AG10803 (cell line): ENCODE measurements at places on chromosomes 12 and 14.
A peak's percentile ranks its signal among the peaks of the same experiment; 100 is the strongest.

DNA sequence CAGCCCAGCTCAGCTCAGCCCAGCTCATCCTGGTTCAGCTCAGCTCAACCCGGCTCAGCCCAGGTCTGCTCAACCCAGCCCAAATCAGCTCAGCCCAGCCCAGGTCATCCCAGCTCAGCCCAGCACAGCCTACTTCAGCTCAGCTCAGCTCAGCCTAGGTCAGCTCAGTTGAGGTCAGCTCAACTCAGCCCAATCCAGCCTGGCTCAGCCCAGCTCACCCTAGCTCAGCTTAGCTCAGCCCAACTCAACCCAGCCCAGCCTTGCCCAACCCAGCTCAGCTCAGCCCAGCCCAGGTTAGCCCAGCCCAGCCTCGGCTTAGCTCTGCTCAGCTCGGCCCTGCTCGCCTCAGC lies 332.3 kb downstream of the TMEM121 start:
- DNase-seq: no peak

DNA sequence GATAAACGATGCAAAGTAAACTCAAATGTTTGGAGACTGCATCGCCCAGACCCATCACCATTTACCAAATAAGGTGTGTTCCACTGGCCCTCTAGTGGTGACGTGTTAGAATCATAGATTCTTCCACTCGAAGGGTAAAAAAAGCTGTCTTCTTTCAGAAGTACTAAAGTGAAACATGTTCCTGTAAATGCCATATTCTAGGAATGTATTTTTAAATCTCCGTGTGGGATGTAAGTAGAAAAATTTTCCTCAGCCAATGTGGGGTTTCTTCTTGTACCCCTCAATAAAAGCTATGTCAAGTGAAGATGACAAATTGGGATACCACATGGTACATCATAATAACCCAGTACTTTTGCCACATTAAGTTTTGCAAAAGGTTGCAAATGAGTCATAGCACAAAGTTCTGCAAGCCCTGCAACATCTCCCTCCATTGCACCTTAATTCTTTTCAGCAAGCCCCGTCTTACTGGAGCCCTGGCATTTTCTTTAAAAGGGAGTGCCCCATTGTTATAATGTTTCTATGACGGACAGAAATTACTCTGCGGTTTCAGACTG lies 100.8 kb downstream of the CCER1 start:
- peak; percentile 55 for DNase-seq

- no peak for DNase-seq
These were observed 84.9 kb upstream of the PDE3A start for GRCh38 chr12:20283482-20283881.

- no peak for DNase-seq
These were observed 60.6 kb downstream of the ARL6IP4 start for GRCh38 chr12:123041042-123041531.

DNA sequence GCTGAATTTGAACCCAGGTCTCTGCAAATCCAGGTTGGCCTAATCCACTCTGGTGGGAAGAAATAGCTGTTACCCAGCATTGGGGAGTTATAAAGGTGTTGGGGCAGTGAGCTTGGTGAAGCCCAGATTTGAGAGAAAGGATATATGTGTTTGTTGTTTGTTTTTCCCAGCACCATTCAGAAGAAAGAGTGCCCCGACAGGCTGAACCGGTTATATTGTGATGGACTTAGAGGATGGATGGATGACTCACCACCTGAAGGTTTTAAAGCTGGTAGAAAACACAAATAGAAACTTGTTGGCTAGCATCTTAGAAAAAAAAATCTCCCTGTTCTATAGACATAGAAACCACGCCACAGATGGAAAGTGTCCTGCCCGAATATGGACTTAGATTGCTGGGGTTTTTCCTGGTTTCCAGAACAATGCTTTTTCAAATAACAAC lies 404.6 kb downstream of the MED13L start:
- DNase-seq: no peak

- DNase-seq: no peak
These were observed 10.5 kb downstream of the HOMEZ start for GRCh38 chr14:23275412-23275811.

GRCh38 chr14:101992708-101993107 lies 28.3 kb downstream of the DYNC1H1 start:
- no peak for DNase-seq

GRCh38 chr14:77212943-77213678 lies 31.5 kb downstream of the TMEM63C start:
- no peak for DNase-seq

DNA sequence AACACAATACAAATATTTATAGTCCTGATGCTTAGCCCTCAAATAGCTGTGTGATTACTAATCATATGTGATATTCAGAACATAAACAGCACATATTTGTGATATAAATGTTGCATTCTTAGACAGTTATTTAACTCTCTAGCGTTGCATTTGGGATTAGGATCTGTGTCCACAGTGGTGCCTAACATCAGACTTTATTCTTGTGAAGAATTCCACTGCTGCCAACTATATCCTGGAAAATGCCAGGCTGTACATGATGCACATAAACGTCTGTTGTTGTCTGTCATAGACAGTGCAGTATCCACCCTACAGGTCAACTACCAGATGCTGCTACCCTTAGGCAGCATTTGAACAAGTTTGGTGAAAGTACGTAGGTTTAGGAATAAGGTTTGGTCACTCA lies 39.0 kb downstream of the SLC38A4 start:
- DNase-seq: peak; percentile 78

GRCh38 chr14:100710826-100711462 lies 15.7 kb upstream of the DLK1 start:
- no peak for DNase-seq

DNA sequence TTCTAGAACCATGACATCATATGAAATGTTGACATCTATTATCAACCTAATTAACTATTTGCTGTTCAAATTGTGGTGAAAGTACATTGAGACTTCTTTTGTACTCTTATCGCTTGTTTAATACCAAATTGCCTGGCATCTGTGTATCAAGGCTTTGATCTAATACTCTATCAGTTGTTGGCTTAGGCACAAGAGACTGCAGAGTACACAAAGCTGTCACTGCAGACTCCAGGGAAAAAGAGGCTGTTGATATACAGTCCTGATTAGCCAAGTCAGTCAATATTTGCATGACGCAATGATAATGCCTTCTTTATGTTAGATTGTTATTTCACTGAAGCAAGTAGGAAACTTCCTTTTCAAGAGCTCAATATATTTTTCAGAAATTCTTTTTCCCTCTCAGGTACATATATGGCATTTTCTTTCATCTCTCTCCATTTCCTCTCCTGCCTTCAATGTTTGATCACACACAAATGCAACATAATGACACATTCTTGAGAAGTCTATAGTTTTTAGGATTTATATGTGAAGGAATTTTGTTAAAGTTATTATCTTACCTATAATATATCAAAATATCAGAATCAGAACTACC lies 32.3 kb upstream of the PTCSC3 start:
- no peak for DNase-seq

- no peak for DNase-seq
These were observed 46.8 kb downstream of the EXOC5 start for GRCh38 chr14:57221931-57222330.

DNA sequence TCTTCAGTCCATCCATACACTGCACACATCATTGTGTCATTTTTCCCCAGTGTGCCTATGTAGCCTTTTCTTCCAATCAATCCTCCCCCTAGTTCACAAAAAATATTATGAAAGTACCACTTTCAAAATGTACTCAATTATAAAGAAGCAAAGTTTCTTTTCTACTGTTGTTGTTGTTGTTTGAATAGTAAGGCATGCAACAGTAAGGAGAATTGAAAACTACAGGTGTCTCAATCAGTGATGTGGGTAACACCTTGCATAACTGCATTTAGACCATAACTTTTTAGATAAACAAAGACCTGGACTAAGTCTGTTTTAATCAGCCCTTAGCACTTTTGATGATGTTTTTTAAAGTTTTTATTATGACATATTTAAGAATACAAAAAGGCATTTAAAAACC lies 104.4 kb downstream of the EML5 start:
- no peak for DNase-seq

DNA sequence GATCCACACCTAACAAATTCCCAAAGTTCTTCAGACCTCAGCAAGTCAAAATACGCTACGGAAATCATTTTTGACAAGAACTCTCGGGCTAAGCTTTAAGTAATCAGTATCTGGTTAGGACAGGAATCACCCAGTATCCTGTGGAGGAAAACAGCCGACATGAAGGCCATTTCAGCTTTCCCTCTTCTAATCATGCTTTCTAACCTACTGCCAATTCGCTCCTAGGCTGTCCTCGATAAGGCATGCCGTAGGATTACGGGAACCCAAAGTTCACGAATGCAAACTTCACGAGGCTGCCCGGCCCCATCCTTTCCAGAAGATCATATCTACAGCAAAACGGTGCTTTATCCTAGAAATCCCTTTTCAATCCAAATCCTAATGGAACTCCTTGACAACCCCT lies 81.8 kb upstream of the PTPRB start:
- DNase-seq: no peak
